CD8-positive, alpha-beta memory T cell (primary cell): ENCODE measurements at places on chromosomes 2 and 18. TPM values are rescaled to one million over a fixed set of nuclear protein-coding genes. Genes with fewer than 3 reads are reported as not detected.

DNA sequence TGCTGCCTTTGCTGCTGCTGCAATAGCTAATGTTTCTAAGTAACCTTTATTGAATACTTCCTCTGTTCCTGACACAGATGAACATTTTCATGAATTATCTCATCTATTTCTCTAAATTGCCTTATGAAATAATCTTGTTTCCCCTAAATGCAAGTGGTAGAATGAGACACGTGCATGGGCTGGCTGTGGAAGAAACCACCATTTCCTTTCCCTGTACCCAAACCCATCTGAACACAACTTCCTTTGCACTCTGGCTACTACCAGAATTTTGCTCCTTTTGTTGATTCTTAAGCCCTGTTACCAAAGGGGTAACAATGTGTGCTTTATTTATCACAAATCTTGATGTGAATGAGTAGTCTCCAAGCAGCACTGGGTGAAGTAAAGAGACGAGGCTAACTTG lies 29.2 kb downstream of the AKAIN1 start:
- peaks cover 28% of the 10 kb centered on the region for H3K4me1 ChIP-seq
- no peak overlapping the region for H3K4me3 ChIP-seq
- no peak for DNase-seq
- H3K36me3 ChIP-seq = no peaks in the 10 kb centered on the region

- no peaks in the 10 kb centered on the region for H3K4me1 ChIP-seq
- no peaks in the 10 kb centered on the region for H3K36me3 ChIP-seq
- H3K27me3 ChIP-seq = no peaks in the 10 kb centered on the region
- no peak overlapping the region for H3K4me3 ChIP-seq
- H3K27ac ChIP-seq = no peak overlapping the region
Measured at GRCh38 chr18:32326450-32327308, 136.8 kb downstream of the MEP1B start.

The C18orf32 gene
- 25.4 TPM for total RNA-seq

The CCL20 gene
- 3.5 TPM for total RNA-seq

- H3K4me1 ChIP-seq = peaks cover 28% of the 10 kb centered on the region
- no peaks in the 10 kb centered on the region for H3K36me3 ChIP-seq
- DNase-seq = no peak
- H3K27ac ChIP-seq = no peak overlapping the region
- no peaks in the 10 kb centered on the region for H3K27me3 ChIP-seq
- H3K4me3 ChIP-seq = no peak overlapping the region
Measured at GRCh38 chr2:112257575-112257974, 2.7 kb upstream of the ZC3H8 start.

- DNase-seq = no peak
- no peak overlapping the region for H3K4me3 ChIP-seq
- H3K36me3 ChIP-seq = no peaks in the 10 kb centered on the region
Measured at GRCh38 chr18:13809043-13809430, 14.9 kb upstream of the MC5R start.

DNA sequence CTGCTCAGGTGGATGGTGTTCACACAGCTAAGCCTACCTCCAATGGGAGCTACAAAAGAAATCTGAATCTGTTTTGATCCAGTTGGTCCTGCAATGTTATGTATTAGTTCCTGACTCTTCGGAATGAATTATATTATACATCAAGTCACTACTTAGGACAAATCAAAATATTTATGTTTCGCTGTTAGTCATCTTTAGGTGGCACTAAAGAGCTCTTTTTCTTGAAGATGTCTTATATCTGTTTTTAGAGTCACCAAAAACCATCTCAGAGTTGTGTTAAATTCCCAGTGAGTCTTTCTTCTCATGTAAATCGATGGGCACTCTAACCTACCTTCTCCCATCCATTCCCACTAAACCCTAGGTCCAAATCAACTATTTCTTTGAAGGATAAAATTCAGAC lies 2.2 kb downstream of the DNER start:
- H3K27me3 ChIP-seq = peaks cover 30% of the 10 kb centered on the region
- no peak overlapping the region for H3K4me3 ChIP-seq
- peaks cover 8% of the 10 kb centered on the region for H3K4me1 ChIP-seq
- H3K27ac ChIP-seq = no peak overlapping the region
- no peaks in the 10 kb centered on the region for H3K36me3 ChIP-seq

GRCh38 chr2:275466-275865 lies 10.7 kb downstream of the ACP1 start:
- H3K36me3 ChIP-seq = peaks cover 64% of the 10 kb centered on the region
- H3K4me3 ChIP-seq = no peak overlapping the region
- no peaks in the 10 kb centered on the region for H3K4me1 ChIP-seq
- no peaks in the 10 kb centered on the region for H3K27me3 ChIP-seq
- DNase-seq = no peak
- H3K27ac ChIP-seq = no peak overlapping the region

- no peaks in the 10 kb centered on the region for H3K4me1 ChIP-seq
- no peak overlapping the region for H3K4me3 ChIP-seq
- no peak overlapping the region for H3K27ac ChIP-seq
- DNase-seq = no peak
- no peaks in the 10 kb centered on the region for H3K36me3 ChIP-seq
Measured at GRCh38 chr2:47095349-47096020, 59.6 kb downstream of the STPG4 start.

- H3K4me3 ChIP-seq = no peak overlapping the region
- peaks cover 34% of the 10 kb centered on the region for H3K4me1 ChIP-seq
- H3K36me3 ChIP-seq = no peaks in the 10 kb centered on the region
- H3K27ac ChIP-seq = no peak overlapping the region
- no peak for DNase-seq
- no peaks in the 10 kb centered on the region for H3K27me3 ChIP-seq
Measured at GRCh38 chr2:100640431-100641124, 77.8 kb downstream of the PDCL3 start.

The CCBE1 gene
- total RNA-seq = not detected
